ENCODE measurements at places on chromosomes 1 and 21.

DNA sequence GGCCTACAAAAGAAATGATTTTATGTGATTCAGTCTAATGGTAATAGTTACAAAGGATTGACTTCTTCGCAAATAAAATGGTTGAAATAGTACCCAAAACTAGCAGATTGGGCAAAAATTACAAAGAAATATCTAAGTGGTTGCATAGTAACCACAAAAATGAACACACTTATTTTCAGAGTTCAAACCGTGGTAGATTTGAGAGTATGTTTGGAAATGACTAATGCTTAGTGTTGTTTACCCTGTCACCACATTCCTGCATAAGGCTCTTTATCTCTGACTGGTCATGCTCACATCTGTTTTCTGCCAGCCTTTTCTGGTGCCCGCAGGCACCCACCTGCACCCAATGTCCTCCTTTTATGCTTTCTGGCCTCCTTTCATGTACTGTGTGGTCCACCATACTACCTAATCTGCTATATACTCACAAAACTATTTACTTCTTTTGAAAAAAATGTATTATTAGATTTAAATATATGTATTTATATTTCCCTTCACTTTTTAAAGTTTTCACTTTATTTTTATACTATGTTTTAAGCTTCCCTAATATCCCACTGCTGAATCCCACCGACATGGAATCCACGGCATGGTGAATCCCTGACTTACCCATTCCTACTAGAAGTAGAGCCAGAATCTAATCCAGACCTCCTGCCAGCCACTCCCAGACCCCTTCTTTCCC lies 30.3 kb downstream of the PTPRC start:
- DNase-seq: peak; percentile 93

GRCh38 chr1:41241354-41241748 lies 755 bp downstream of the SCMH1 start:
- peak; percentile 36 for DNase-seq

DNA sequence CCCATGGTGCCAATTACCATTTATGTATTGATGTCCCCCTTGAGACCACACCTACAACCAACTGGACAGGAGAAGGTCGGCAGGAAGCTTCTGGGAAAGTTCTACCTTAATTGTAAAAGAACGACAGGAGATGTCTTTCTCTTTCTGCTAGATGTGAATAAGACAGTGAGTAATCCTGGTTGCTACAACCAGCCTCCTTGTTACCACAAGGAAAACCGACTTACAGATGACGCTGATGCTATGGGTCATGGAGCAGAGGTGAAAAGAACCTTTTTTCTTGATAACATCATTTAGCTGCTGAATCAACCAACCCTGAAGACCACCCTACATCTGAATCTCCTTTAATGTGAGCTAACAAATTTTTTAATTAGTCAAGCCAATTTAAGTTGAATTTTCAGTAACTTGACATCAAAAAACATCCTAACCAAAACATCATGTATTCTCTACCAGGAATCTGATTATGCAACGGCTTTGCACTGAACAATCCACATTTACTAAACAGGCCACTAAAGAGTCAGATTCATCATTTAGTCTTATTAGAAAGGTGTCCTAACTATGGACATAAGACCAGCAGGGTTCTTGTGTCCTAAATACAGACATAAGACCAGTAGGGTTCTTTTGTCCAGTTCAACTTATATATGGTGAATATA lies 23.0 kb downstream of the RGS2 start:
- peak; percentile 72 for DNase-seq

GRCh38 chr1:226185141-226186036 lies 1.2 kb downstream of the ACBD3 start:
- DNase-seq: peak; percentile 63

DNA sequence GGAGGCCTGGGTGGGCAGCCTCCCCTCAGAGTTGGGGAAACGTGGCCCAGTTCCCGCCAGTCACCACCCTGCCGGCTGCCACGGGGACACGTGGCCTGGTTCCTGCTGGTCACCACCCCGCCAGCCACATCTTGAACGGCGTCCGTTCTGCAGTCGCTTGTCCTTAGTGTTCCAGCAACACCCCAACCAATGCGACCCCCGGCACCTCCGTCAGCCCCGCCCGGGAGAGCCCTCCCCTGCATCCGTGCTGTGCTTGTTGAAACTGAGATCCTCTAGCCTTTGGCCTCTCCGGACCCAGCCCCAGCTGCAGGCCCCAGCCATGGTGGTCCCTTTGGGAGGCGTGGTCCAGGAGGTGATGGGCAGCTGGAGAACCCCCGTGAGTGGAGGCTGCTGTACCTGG lies 18.7 kb downstream of the PRKCZ start:
- DNase-seq: no peak

DNA sequence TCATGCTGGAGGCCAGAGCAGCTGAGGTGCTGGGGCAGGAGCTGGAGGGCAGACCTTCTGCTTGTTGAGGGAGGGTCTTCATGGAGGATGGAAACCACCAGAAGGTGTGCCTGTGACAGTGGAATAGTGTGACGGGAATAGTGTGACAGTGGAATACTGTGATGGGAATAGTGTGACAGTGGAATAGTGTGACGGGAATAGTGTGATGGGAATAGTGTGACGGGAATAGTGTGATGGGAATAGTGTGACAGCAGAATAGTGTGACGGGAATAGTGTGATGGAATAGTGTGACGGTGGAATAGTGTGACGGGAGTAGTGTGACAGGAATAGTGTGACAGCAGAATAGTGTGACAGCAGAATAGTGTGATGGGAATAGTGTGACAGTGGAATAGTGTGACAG lies 325.1 kb downstream of the HHAT start:
- DNase-seq: no peak

DNA sequence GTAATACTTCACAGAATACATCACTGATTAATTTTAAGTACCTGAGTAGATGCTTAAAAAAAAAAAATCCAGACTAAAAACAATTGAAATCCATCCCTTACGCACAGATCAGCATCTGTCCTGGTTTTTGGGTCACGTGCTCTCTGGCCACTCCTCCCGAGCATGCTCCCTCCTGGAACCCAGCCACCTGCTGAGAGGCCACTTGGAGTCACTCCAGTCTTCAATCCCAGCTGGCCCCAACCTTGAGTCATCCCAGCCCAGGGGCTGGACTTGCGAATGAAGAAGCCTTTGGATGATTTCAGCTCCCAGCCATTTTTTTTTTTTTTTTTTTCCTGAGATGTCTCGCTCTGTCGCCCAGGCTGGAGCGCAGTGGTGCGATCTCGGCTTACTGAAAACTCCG lies 8.9 kb downstream of the MAP1LC3C start:
- peak; percentile 94 for DNase-seq

- no peak for DNase-seq
These were observed 58.8 kb downstream of the PRKCZ start for GRCh38 chr1:2108877-2109580.

- peak; percentile 84 for DNase-seq
These were observed 125.0 kb downstream of the LYPLAL1 start for GRCh38 chr1:219298571-219299148.

- no peak for DNase-seq
These were observed 6.8 kb upstream of the TMEM183A start for GRCh38 chr1:203000217-203000944.

GRCh38 chr1:98323906-98324358 lies 337.6 kb upstream of the SNX7 start:
- DNase-seq: peak; percentile 97

DNA sequence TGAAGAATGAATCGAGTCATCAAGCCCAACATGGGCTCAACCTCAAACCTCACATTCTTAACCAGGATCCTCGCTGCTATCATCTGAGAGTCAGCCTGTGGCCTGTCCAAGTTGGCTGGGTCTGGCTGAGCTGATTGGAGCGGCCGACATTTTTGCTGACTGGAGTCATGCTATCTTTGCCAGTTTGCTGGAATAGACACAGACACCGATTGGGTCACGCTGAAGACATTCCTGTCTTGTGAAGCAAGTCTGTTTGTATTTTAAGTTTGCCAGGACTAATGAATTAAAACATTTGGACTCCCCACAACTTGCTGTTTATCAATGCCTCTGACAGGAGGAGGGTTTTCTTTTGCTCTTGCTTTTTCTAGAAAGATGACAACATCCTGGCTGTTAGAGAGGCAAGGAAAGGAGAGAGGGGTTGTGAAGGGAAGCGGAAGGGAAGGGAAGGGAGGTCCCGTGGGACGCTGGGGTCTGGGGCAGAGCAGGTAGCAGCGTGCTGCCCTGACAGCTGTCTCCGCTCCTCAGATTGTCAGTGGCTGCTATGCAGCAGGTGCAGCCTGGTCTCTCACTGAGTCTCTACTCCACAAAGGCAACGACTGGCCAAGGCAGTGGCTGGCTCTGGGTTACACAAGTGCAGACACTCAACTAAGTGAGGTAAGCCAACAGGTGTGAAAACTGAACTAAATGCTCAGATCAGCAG lies at the start of gene MAP3K7CL:
Gene MAP3K7CL, plus strand, starts transcription at position 375 of the 700 bp plus-strand sequence. CDS start 2,701 bp downstream, outside the sequence.
- peak; percentile 97 for DNase-seq

- no peak for DNase-seq
These were observed 8.4 kb upstream of the KPNA6 start for GRCh38 chr1:32099426-32099825.

GRCh38 chr1:201020040-201020591 lies 3.4 kb downstream of the KIF21B start:
- no peak for DNase-seq

DNA sequence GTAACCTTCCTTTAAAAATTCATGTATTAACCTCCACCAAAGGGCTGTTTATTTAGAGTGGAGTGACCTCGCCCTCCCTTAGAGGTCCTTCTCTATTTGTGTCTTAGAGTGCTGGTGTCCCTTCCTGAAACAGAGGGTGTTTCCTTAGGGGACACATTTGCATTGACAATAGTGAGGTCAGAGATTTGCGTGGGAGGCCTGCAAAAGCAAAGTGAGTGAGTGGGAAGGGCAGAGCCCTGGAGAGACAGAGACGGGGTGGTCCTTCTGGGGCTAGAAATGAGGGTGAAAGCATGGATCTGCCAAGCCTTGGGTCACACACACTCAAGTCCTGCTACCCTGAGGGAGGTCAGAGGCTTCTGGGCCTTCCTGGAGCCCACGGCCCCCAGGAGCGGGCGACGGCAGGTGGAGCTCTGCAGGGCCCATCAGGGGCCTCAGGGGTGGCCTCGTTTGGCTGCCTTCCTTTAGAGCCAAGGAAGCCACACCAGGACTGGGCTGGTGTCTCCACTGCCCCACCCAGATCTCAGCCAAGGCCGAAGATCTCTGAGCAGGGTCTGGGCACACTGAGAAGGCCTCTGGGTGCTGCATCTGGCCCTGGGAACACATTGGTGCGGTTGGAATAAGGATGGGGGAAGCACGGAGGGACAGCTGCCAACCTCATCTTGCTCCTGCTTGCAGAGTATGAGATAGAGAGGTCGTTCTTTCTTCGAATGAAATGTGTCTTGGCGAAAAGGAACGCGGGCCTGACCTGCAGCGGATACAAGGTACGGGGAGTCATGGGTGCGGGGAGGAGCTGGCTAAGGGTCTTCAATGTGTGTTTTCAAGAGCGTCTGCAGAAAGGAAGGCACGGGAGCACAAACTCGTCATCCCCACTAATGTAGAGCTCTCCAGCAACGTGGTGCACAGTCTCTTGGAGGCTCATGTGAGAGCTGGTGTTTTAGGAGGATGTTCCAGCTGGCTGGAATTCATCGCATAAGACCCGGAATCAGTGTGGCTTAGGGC lies 23.8 kb downstream of the SIM2 start:
- no peak for DNase-seq

DNA sequence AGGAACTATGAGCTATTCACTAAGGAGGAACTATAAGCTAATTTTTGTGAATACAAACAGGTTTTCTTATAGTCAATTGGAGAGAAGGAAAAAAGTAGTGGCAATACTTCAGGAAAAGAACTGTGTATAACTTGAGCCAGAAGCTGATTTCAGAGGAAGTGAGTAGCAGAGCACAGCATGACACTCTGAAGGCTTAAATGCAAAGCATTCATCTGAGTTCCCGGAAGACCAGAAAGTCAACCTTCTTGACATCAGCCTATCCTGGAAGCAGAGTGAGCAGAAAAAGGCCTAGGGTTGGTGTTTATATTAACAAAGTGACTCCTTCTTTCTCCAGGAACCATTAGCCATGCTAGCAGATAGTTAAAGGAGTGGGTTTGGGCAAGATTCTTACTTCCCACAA lies 545.2 kb downstream of the MRPL39 start:
- no peak for DNase-seq

DNA sequence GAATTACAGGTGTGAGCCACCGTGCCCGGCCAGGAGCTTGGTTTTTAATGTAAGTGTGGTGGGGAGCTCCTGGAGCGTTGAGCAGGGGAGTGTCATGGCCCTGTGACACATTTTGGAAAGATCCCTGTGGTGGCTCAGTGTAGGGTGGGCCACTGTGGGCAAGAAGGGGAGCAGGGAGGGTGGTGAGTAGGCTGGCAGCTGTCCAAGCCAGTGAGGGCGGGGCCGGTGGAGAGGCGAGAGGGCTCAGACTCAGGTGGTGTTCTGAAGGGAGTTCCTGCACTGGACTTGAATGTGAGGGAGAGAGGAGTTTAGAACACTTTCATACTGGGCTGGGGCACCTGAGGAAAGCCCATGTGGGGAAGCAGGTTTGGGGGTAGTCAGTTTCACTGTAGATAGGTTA lies 3.1 kb upstream of the EVA1B start:
- DNase-seq: no peak

All from fibroblast of villous mesenchyme (primary cell).